ENCODE measurements at places on chromosomes 6 and 20. TPM values are rescaled to one million over a fixed set of nuclear protein-coding genes. Genes with fewer than 3 reads are reported as not detected.

DNA sequence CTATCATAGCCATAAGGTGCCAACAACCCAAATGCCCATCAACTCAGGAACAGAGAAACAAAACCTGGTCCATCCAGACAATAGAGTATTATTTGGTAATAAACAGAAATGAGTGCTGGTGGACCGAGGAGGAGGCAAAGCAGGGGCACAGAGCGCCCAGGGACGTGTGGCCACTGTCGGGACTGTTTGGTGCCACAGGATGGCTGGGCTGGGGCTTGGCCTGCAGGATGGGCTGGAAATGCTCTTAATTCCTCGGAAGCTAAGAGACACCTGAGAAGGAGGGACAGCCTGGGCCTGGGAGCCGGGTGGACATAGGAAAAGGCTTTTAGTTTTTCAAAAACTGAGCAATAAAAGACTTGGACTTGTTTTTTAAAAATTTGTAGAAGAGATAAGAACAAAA lies 216.4 kb downstream of the DLL1 start:
- peaks cover 37% of the 10 kb centered on the region for H3K27me3 ChIP-seq
- H3K4me1 ChIP-seq: peaks cover 2% of the 10 kb centered on the region
- H3K27ac ChIP-seq: no peak overlapping the region
- DNase-seq: no peak
- peaks cover 7% of the 10 kb centered on the region for H3K36me3 ChIP-seq

DNA sequence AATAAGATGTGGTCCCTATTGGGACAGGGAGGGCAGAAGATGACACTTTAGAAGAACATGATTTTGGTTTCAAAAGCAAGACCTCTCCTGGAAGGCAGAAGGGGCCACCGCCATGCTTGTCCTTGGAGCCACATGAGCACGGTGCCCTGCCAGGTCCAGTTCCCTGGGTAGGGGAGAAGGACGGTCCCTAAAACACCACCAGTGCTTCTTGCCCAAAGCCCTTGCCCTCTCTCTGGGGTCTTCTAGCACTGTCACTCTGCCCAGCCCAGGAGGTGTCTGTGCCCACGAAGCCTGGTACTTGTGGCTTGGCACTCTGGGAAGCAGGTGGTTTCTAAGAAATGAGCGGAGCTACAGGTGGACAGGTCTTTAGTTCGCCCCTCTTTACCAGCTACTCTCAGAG lies 46.0 kb downstream of the PLCG1 start:
- peak; percentile 12 for DNase-seq
- peaks cover 12% of the 10 kb centered on the region for H3K4me1 ChIP-seq
- no peak overlapping the region for H3K4me3 ChIP-seq
- H3K27me3 ChIP-seq: no peaks in the 10 kb centered on the region

Gene IMPG1
- total RNA-seq: not detected

- no peaks in the 10 kb centered on the region for H3K36me3 ChIP-seq
- no peak overlapping the region for H3K4me3 ChIP-seq
- H3K27me3 ChIP-seq: peaks cover 2% of the 10 kb centered on the region
- no peak overlapping the region for H3K27ac ChIP-seq
Observed at GRCh38 chr6:134662077-134662700, 287.7 kb downstream of the ALDH8A1 start.

Gene GMPR
- 11.0 TPM for total RNA-seq

DNA sequence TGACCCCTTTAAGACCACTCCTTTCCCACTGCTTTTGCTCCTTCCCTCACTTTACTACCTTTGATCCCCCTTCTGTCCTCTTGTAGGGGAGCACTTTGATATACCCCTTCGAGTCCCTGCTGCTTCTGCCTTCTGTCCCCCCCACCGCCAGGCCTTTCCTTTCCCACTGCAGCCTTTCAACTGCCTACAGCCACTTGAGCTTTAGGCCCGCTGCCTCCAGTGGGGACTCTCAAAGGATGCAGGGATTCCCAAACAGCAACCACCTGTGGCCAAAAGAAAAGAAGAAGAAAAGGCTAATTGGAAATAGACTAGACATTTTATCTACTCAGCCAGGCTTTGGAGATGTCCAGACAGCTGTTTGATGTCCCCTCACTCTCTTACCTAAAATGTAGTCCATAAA lies 77.0 kb upstream of the DTNBP1 start:
- H3K4me3 ChIP-seq: no peak overlapping the region
- H3K4me1 ChIP-seq: peaks cover 5% of the 10 kb centered on the region
- no peak for DNase-seq
- H3K27me3 ChIP-seq: no peaks in the 10 kb centered on the region

DNA sequence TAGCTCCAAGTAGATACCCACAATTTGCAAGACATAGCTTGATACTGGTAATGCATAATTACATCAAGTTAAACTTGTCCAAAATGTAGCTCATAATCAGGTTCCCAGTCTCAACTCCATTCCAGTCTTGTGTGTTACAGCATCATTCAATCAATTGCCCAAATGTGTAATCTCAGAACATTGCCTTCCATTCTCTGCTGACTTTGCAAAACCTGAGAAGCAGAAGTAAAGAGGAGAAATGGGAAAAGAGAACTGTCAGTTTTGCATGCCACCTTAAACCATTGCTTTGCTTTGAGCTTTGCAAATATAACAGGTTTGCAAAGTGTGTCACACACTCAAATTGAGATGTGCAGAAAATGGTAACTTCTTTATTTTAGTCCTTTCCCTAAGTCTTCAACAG lies 40.3 kb upstream of the CNKSR3 start:
- no peak overlapping the region for H3K4me3 ChIP-seq

Gene HFE
- 5.0 TPM for total RNA-seq

- no peak for DNase-seq
- peaks cover 7% of the 10 kb centered on the region for H3K4me1 ChIP-seq
- H3K27ac ChIP-seq: no peak overlapping the region
- no peak overlapping the region for H3K4me3 ChIP-seq
- no peaks in the 10 kb centered on the region for H3K27me3 ChIP-seq
- H3K36me3 ChIP-seq: no peaks in the 10 kb centered on the region
Observed at GRCh38 chr20:44527716-44528199, 5.9 kb upstream of the SERINC3 start.

Gene MEP1A
- not detected for total RNA-seq

DNA sequence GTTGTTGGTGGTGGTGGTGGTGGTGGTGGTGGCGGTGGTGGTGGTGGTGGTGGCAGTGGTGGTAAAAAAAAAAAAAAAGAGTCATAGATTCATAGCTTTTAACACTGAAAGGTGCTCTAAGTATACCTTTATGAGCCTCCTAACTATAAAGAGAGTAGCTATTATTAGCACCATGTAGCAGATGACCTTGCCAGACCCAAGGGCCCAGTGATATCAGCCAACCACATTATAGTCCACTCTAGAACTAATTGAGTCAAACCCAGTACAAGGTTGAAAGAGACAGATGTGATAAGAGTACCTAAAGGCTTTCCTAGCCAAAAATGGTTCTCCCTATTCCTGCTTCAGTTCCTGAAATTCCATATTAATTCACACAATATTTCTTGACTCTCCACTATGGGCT lies 245.3 kb downstream of the HACE1 start:
- H3K4me3 ChIP-seq: no peak overlapping the region
- no peak overlapping the region for H3K27ac ChIP-seq
- peaks cover 10% of the 10 kb centered on the region for H3K27me3 ChIP-seq
- no peaks in the 10 kb centered on the region for H3K4me1 ChIP-seq
- no peak for DNase-seq

DNA sequence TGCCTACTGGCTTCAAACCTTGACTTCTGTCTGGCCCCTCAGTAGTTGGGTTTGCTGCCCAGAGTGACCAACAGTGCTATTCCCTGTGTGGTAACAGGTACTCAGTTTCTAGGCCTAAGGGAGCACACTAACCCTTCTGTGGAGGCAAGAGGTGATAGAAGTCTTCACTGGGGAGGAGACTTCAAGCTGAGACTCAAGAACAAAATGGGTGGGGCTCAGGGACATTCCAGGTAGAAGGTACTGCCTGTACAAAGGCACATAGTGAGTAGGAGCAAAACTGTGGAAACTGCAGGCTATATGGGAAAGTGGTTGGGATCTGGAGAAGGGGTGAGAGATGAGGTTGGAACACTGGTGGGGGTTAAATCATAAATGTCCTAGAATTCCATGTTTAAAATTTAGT lies 2.3 kb upstream of the SCAND1 start:
- H3K36me3 ChIP-seq: peaks cover 6% of the 10 kb centered on the region
- H3K4me1 ChIP-seq: peaks cover 8% of the 10 kb centered on the region
- H3K27me3 ChIP-seq: no peaks in the 10 kb centered on the region
- H3K27ac ChIP-seq: no peak overlapping the region

Gene LY6G6C
- not detected for total RNA-seq

GRCh38 chr6:164409309-164410009 lies 899.9 kb downstream of the C6orf118 start:
- no peaks in the 10 kb centered on the region for H3K36me3 ChIP-seq
- no peak overlapping the region for H3K27ac ChIP-seq
- H3K27me3 ChIP-seq: no peaks in the 10 kb centered on the region
- no peak overlapping the region for H3K4me3 ChIP-seq

GRCh38 chr6:159853754-159854153 lies 37.0 kb upstream of the MAS1 start:
- H3K4me1 ChIP-seq: no peaks in the 10 kb centered on the region
- no peak for DNase-seq
- H3K27me3 ChIP-seq: peaks cover 18% of the 10 kb centered on the region
- peaks cover 3% of the 10 kb centered on the region for H3K36me3 ChIP-seq
- no peak overlapping the region for H3K4me3 ChIP-seq

DNA sequence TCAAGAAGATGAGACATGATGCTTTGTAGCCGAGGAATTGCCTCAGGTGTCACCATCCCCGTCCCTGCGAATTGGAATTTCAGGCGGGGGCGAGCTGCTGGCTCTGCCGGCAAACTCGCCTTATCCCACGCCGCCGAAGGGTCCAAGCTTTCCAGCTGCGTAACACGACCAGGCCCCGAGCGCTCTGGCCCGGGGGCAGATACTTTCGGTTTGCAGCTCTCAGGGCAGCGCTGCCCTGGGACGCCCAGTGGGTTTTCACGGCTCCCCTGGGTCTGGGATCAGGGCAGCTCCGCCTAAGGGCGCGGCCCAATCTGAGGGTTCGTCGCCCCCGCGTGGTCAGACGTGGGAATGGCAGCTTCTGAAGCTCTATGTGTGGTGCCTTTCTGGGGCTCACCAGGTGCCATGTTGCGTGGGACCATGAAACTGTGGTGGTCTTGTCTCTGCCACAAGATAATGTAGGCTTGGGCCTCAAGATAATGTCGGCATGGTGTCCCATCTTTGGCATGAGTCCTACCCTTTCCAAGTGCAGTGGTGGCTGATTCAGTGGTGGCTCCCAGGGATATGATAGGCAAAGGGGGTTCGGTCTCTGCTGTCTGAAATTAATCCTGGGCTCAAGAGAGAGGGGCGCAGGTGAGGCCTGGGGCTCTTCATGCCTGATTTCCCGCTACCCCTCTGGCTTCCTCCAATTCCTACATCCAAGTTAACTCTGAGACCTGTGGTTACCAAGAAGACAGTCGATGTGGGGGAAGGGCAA lies 21.0 kb downstream of the PIGT start:
- peak; percentile 92 for DNase-seq
- H3K4me1 ChIP-seq: peaks cover 17% of the 10 kb centered on the region
- no peaks in the 10 kb centered on the region for H3K27me3 ChIP-seq
- H3K4me3 ChIP-seq: peak overlapping the region; percentile 83
- peaks cover 13% of the 10 kb centered on the region for H3K36me3 ChIP-seq
- H3K27ac ChIP-seq: peak overlapping the region; percentile 54

DNA sequence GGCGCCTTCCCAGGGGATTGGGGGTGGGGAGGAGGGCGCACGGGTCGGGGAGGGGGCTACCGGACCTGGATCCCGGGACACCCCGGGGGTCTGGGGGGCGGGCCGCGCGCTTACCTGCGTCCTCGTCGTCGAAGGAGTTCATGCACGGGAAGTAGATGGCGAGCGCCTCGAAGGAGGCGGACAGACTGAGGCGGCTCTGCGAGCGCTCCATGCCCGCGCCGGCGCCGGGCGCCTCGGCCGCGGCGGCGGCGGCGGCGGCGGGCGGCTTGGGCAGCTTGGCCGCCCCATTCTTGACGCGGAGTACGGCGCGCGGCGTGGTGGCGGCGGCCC lies 320 bp downstream of the RIMS4 start:
- no peaks in the 10 kb centered on the region for H3K36me3 ChIP-seq
- H3K27ac ChIP-seq: no peak overlapping the region
- peaks cover 2% of the 10 kb centered on the region for H3K4me1 ChIP-seq
- peak; percentile 30 for DNase-seq

DNA sequence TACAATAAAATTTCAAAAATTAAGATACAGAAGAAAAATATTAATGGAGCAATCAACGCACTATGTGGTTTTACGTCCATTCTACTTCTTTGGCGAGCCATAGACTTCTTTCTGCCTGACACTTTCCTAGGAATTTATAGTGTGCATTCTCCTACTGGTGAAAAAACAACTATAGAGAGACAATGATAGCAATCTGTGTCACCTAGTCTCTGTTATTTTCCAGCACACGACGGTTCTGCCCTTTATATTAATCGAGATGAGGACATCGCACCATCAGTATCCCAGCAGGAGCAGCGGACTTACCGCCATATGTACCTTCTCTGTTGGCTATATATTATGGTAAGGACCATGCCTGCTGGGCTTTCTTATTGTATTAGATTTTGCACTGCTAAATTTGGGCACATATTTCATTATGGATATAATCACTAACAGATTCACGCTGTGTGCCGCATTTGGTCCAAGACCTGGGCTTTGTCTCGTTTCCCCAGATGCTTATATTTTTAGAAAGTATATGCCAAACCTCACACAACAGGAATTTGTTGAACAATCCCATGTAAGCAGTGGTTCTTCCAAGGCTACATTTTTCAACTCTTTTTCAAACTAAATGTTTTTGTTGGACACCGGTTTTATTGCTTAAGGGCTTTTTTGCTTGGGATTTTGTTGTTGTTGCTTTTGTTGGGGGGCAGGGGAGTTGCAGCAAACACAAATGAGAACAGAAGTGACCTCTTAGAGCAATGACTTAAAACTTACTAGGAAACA lies 166.4 kb downstream of the ADAT2 start:
- no peak overlapping the region for H3K27ac ChIP-seq
- no peak overlapping the region for H3K4me3 ChIP-seq
- no peaks in the 10 kb centered on the region for H3K36me3 ChIP-seq
- no peaks in the 10 kb centered on the region for H3K4me1 ChIP-seq
- DNase-seq: no peak

- H3K4me3 ChIP-seq: no peak overlapping the region
- no peak for DNase-seq
- H3K4me1 ChIP-seq: no peaks in the 10 kb centered on the region
- no peaks in the 10 kb centered on the region for H3K27me3 ChIP-seq
- no peak overlapping the region for H3K27ac ChIP-seq
- no peaks in the 10 kb centered on the region for H3K36me3 ChIP-seq
Observed at GRCh38 chr6:15893556-15894253, 230.9 kb upstream of the DTNBP1 start.

- no peaks in the 10 kb centered on the region for H3K4me1 ChIP-seq
- peaks cover 19% of the 10 kb centered on the region for H3K36me3 ChIP-seq
- H3K4me3 ChIP-seq: no peak overlapping the region
- H3K27me3 ChIP-seq: no peaks in the 10 kb centered on the region
Observed at GRCh38 chr6:1825926-1826325, 216.2 kb downstream of the FOXC1 start.

DNA sequence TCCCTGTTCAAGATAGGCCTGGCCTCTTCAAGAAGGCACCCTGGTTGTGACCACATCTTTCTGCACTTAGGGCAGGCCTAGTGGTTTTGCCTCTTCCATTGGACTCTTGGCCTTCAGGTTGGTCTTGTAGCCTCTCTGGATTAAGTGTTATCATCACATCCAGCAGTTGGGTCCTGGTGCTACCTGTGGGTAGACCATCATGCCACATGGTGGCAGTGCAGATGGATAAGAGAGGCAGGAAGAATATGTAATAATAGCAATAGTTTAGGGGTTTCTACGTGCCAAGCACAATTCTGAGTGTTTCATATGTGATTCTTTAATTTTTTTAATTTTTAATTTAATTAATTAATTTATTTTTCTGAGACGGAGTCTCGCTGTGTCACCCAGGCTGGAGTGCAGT lies 28.5 kb upstream of the SNRPB2 start:
- peaks cover 7% of the 10 kb centered on the region for H3K36me3 ChIP-seq
- peaks cover 19% of the 10 kb centered on the region for H3K27me3 ChIP-seq
- H3K27ac ChIP-seq: no peak overlapping the region
- H3K4me3 ChIP-seq: no peak overlapping the region
- no peaks in the 10 kb centered on the region for H3K4me1 ChIP-seq
